Kidney (tissue), 22 donors: ENCODE measurements at places on chromosomes 7 and 10.

- no peak for DNase-seq
These were observed 21.9 kb upstream of the ECHDC3 start for GRCh38 chr10:11720260-11720741.

GRCh38 chr10:99393036-99393435, 37.4 kb downstream of the GOT1 start:
- DNase-seq = no peak

GRCh38 chr7:132377703-132378584, 198.3 kb downstream of the PLXNA4 start:
- peak; percentile 12 for DNase-seq

GRCh38 chr10:93749218-93749799, 8.4 kb upstream of the LGI1 start:
- peak; percentile 78 for DNase-seq

GRCh38 chr10:29600067-29600466, 34.7 kb downstream of the SVIL start:
- DNase-seq = no peak

DNA sequence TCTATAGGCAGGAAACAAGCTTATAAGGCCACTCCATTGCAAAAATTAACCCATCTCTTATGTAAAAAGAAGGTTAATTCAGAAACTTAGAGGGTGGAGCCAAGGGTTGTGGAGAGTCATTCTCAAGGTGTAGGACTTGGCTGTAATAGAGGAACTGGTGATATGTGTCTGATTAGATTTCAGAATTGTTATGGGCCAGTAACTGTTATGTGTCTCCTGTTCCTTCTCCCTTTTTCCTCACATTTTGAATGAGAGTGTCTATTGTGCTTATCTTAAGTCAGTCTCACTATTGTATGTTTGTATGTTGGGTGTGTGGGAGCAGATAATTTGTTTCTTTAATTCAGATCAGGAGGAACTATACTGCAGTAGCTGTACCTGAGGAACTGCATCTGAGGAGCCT, 49.1 kb downstream of the AHCYL2 start:
- no peak for DNase-seq

GRCh38 chr10:49106451-49106850, 8.9 kb downstream of the VSTM4 start:
- no peak for DNase-seq

DNA sequence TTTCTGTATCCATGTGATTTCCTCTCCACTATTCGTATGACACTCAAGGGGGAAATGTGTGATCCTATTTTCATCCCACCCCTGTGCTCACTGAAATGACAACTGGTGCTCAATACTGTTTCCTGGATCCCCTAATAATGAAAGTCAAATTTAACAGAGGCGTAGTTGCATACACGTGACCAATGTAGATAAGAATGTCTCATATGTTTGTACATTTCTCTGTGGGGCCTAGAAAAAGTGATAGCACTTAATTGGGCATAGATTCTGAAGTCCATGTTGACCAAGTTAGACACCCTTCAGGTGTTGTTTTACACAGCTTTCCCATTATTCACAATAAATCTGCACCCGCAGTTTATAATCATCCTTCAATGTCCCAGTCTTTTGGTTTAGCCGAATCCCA, 59.1 kb downstream of the JAZF1 start:
- no peak for DNase-seq

- DNase-seq = no peak
These were observed 87.4 kb upstream of the RSU1 start for GRCh38 chr10:16904639-16905061.

- no peak for DNase-seq
These were observed 245.2 kb downstream of the COBL start for GRCh38 chr7:51071427-51071826.

DNA sequence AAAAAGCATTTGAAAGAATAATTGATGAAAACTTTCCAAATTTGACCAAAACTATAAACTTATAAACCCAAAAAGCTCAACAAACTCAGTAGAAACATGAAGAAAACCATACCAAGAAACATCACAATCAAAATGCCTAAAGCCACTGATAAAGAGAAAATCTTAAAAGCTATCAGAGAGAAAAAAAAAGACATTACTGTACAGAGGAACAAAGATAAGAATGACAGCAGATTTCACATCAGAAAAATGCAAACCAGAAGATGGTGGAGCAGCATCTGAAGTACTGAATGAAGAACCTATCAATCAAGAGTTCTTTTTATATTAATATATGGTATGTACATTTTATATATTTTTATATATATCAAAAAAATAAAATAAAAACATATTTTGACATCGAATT, 2.4 kb upstream of the GPAM start:
- no peak for DNase-seq

GRCh38 chr7:16135658-16136057, 285.7 kb downstream of the CRPPA start:
- DNase-seq = no peak

GRCh38 chr10:97858001-97858439, 8.4 kb downstream of the GOLGA7B start:
- DNase-seq = no peak

DNA sequence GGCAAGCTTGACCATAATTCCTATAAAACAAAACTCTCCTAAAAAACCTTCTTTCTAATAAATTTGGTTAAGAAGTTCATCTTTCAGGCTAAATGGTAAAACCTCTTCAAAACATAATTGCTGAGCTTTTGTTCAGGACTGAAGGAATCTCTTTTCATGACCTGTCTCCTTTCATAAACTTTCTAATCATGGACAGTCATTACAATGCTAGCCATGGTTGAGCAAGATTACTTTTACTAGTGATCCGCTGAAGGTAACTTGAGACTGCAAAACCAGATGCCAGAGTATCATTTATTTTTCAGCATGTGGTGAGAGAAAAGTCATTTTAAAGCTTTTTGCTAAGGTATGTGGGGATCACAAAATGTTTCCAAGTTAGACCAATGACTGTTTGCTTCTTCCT, 186.4 kb upstream of the RHOBTB1 start:
- peak; percentile 25 for DNase-seq

DNA sequence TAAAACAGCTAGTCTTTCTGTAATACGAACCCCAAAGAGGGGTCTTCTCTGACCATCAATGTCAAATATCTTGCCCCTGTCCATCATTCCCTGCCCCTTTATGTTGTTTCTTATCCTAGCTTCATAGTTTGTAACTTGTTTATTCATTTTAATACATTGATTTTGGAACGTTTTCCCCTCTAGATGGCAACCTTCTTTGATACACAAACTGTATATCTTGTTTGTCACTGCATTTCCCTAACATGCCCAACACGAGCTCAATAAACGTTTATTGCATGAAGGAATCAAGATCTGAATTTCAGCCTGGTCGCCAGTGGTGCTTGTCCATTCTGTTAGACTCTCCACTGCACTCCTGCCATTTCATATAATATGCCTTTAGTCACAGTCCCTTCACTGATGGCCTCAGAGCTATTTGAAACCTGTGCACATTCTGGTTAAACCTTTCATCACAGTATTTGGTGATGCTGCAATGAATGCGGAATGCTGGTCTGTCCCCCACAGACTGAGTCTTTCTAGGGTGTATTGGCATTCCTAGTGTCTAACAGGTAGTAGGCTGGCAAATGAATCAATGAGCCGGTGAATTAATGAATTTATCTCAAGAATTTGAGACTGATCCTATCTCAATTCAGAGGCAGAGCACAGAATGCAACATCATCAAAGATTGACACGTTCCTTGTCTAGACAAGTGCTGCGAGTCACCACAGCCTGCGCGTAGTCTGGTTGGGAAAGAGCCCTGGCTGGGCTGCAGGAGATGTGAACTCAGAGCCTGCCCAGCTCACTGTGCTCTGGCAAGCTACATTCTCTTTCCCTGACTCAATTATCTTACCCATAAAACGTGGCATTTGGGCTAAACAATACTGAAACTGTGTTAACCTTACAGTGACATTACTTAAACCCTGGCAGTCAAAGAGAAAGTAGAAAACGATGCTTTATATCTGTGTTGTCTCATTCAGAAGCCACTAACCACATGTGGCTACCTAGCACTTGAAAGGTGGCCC, 55.2 kb upstream of the FRMD4A start:
- DNase-seq = no peak

- no peak for DNase-seq
These were observed 135.7 kb downstream of the LCOR start for GRCh38 chr10:96967847-96968246.

DNA sequence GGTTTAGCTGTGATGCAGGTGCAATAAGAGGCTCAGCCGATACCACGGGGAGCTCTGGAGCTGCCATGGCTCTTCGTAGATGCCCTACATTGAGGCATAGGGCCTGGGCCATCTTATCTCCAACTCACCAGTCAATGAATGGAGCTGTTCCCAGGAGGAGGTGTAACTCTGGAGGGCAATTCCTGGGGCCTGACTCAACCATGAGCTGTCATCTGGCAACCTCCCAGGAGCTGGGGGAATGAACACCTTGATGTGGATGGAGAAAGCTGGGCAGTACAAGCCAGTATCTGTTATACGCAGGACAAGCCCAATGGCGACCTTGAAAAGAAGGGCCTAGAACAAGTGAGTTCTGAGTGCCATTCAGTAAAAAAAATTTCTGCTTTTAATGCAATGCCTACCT, 224.0 kb upstream of the PLXDC2 start:
- DNase-seq = no peak

- peak; percentile 29 for DNase-seq
These were observed 13.6 kb downstream of the VPS50 start for GRCh38 chr7:93245525-93246432.

- DNase-seq = peak; percentile 59
These were observed 7.0 kb downstream of the GPRIN2 start for GRCh38 chr10:46549171-46550075.

- no peak for DNase-seq
These were observed 120.2 kb upstream of the TNS3 start for GRCh38 chr7:47702080-47702479.

DNA sequence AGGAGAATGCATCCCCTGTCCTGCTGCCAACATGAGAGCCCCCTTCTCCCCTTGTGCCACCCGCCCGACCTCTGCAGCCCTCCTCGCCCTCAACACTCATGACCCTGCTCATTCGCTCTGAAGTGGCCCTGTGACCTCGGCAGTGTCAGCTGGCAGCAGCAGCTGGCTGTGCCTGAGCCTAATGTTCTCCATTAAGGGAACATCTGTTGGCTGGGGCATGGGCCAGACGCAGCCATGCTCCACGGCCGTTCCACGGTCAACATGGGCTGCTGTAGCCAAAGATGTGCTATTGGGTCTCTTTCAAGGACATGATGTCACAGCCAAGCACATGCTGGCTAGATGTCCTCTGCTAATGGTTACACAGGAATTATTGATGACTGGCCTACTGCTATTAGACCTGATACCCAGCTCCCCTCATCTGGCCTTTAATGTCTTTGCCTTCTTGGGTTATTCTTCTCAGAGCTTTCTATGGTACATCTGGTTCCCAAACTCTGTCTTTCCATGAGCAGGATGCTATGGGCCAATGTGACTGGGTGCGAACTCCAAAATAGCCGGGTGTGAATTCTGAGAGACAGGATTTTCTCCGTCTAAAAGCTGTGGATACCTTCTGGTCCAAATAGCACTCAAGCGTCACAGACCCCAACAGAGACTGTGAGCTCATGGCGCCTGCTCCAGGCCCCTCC, 22.4 kb downstream of the ADCYAP1R1 start:
- no peak for DNase-seq

GRCh38 chr7:148242294-148242821, 348.2 kb upstream of the C7orf33 start:
- peak; percentile 53 for DNase-seq

- DNase-seq = no peak
These were observed 101.5 kb upstream of the EGR2 start for GRCh38 chr10:62917475-62918238.

GRCh38 chr7:151060416-151061212, 1.2 kb downstream of the SLC4A2 start:
- peak; percentile 43 for DNase-seq

- no peak for DNase-seq
These were observed 78.3 kb upstream of the TMEM72 start for GRCh38 chr10:44832595-44833390.

- DNase-seq = no peak
These were observed 559.9 kb downstream of the SDK1 start for GRCh38 chr7:3860932-3861331.

DNA sequence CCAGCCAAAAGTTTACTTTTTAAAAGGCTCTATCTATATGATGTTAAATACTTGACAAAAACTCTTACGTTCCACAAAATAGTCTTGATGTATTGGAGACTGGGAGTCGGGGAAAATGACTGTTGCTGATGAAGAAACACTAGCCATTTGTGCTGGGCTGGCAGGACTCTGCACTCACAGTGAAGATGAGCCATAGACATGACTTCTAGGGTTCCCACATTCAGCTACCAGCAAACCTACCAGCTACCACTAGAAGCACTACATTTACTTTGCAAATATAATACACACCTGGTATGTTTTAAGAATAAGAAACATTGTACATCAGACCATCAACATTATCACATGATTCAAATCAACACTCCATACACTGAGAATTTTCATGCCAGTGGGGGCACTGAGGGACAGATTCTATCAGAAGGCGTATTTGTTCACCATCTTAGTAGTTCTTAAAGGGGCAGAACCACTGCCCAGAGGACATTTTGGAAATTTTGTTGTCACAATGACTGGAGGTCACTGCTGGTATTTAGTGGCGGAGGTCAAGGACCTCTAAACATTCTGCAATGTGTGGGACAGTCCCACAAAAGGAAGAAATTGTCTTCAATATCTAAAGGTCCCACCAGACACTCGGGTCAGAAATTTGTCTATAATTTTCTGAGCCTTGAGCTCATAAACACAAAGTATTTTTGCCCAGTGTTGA, 52.3 kb downstream of the PARD3 start:
- no peak for DNase-seq

GRCh38 chr7:21923658-21924057, 22.0 kb downstream of the CDCA7L start:
- no peak for DNase-seq

- DNase-seq = no peak
These were observed 88.7 kb downstream of the CPED1 start for GRCh38 chr7:121077165-121077630.

- peak; percentile 59 for DNase-seq
These were observed 74.5 kb upstream of the LEP start for GRCh38 chr7:128166603-128167041.

GRCh38 chr10:21910798-21911197, 92.7 kb downstream of the DNAJC1 start:
- DNase-seq = no peak

DNA sequence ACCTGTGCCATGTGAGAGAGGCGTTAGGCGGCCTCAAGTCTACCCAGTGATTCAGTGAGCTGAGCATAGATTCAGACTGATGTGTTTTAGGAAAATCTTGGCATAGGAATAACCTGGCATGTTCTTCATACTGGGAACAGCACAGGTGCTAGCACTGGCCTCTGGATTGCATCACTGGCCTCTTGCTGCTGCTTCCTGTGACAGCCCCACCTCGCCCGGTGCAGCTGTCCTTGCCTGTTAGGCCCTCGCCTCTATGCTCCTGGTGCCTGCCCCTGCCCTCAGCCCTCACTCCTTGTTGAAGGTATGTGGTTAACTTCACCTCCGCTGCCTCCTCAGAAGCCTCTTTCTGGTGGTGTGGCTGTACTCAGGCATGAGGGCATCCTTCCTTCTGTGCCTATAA, 46.2 kb downstream of the BLNK start:
- DNase-seq = no peak

DNA sequence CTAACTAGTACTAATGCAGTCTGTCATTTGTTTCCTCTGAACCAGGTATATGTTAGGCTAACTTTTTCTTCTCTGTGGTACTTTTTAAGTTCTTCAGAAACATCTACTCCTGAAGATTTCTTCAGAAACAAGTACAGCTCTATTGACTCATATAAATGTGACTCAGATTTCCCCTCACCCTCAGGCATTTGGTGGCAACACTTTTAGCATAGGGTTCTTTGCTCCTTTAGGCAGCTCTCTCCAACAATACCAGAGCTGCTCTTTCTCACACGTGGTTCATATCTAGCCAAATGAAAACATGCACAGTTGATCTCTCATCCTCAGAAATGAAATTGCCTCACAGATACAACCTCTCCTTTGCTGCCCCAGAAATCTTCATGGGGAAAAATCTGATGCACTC, 939.8 kb downstream of the SORCS1 start:
- no peak for DNase-seq
